ENCODE measurements at places on chromosomes 12 and 14. TPM values are rescaled to one million over a fixed set of nuclear protein-coding genes. Genes with fewer than 3 reads are reported as not detected.

RNASE7 gene
- not detected for total RNA-seq

IL22 gene
- not detected for total RNA-seq

GRCh38 chr12:26493656-26494055 lies 298.3 kb downstream of the SSPN start:
- no peak for DNase-seq

DNA sequence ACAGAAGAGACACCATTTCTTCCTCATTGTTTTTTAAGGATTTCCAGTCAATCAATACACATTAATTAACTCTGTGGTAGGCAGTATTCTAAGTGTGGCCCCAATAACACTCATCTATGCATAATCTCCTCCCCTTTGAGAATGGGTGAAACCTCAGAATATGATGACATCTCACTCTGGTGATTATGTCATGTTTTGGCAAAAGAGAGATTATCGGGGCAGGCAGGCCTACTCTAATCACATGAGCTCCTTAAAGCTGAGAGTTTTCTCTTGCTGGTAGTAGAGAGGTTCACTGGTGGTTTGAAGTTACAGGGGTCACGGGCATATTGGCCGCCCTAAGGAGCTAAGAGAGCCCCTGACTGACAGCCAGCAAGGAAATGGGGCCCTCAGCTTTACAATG lies 7.1 kb upstream of the LGMN start:
- no peak for DNase-seq

- no peak for DNase-seq
Observed at GRCh38 chr14:73452341-73453186, 5.8 kb downstream of the NUMB start.

DNA sequence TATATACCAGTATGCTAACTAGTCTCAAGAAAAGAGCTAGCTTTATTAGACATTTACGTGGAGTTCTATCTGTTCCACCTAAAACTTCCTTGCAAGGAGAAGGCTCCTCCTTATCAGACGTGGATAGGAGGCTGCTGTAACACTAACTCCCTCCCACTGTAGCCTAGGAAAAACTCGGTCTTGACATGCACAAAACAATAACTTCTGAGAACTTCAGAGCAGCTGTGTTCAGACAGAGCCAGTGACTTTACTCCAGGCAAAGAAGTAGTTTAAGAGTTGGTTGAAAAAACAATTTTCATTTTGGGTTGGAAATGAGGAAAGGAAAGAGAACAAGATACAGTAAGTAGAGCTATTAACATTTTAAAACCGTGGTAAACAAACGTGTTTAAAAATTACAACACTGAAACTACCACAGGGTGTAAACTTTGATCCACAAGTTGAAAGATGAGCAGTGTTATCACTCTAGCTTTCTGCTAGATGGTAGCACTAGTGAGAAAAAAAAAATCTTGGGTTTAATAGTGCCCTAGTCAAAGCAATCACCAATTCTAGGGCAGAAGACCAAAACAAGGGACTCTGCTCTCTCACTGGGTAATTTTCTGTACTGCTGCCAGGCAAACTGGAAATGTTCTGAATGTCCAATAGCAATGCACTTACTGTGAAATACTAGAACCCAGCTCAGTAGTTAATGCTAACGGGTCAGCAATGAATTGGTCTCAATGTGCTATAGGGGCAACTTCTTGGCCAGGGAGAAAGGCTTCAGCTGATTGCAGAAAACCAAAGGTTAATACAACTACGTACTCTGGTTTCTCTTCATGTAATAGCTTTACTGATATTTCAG lies 2.4 kb downstream of the ATF7 start:
- DNase-seq = peak; percentile 42
